ENCODE measurements at places on chromosomes 12 and 14.

- DNase-seq: no peak
Observed at GRCh38 chr12:25713264-25713663, 160.2 kb upstream of the LMNTD1 start.

GRCh38 chr12:9345171-9345570, 137.0 kb upstream of the PZP start:
- DNase-seq: no peak

GRCh38 chr14:104937161-104937560, 12.5 kb downstream of the PLD4 start:
- no peak for DNase-seq

DNA sequence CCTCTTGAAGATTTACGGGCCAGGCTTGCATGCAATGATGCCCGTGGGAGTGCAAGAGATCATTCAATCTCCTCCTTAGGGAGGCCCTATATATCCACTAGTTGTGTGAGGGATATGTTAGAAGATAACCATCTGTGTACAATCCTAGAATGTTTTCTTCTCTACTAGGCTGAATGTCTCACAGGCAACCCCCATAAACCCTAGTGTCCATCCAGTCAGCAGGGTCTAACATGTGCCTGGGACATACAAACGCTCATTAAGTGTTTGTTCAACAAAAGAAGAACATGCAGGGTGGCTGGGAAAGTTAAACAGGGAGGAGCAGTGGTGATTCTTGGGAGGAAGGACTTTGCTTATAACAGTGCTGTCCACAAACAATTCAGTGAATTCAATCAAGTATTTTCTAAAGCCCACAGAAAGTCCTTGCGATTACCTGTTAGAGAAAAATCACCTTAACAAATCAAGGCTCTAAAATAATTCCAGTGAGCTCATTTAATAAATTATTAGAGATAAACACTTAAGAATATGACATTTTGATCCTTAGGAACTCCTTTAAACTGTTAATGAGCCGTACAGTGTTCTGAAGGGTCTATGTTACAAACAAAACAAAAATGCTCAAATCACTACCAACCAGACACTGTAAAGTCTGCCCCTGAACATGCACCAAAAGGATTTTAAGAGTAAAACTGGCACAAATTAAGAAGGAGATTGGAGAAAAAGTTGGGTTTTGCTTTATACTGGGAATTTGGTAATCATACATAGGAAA, 96.6 kb upstream of the FERMT2 start:
- no peak for DNase-seq

GRCh38 chr12:122908915-122909314, 13.0 kb upstream of the VPS37B start:
- no peak for DNase-seq

DNA sequence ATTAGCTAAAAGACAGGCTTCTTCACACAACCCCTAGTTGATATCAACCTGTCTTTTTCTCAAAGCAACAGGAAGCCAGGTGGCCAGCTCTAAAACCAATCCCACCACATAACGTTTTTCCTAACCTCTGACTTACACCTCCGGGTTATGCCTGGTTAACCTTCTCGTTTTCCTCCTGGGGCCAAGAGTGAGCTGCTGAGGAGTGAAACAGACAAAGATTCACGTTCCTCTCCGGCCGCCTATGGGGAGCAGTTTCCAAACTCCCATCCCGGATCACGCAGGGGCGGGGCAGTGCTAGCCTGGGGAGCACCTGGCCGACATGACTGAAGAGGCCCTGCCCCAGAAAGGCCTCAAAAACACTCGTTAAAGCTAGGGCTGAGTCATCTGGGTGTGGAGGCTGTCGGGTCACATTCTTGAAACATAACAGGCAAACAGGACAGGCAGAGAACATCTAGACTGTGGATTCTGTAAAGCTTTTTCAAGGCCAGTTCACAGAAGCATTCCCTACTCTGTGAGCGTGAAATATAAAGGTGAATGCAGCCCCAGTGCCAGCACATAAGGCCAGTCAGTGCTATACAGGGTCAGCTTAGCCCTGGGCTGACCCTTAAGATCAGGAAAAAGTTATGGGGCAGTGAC, 25.9 kb upstream of the LGALS3 start:
- DNase-seq: no peak

DNA sequence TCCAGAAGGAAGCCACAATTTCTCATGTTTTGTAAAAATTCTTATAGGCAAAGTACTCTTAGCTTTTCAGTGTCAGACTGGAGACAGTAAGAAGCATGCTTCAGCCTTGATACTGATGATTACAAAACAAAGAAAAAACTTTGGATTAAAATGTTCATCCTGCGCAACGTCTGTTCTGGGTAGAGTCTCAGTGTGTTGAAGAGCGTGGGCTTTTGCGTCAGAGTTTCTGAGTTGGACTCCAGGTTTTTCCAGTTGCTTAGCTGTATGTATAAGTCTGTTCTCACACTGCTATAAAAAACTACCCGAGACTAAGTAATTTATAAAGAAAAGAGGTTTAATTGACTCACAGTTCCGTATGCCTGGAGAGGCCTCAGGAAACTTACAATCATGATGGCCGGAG, 508.1 kb downstream of the DIO2 start:
- DNase-seq: no peak

- no peak for DNase-seq
Observed at GRCh38 chr12:2826721-2827515, 7.9 kb downstream of the NRIP2 start.

DNA sequence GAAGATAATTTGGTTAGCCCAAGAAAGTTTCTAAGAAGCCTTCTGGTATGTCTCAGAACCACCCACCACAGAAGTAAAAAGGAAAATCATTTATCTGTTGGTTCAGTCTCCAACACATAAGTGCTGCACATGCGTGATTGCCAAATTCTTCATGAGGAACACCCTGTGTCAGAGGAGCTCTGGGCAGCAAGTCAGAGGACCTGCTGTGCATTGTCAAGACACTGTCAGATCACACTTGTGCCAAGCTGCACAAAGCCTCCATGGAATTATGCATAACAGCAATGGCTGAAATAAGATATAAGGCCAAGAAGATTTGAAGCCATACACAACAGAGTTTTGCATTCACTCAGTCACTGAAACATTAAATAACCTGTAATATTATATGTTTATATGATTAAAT, 1304.7 kb upstream of the FLRT2 start:
- DNase-seq: no peak

- no peak for DNase-seq
Observed at GRCh38 chr12:4780641-4781611, 60.7 kb downstream of the GALNT8 start.

DNA sequence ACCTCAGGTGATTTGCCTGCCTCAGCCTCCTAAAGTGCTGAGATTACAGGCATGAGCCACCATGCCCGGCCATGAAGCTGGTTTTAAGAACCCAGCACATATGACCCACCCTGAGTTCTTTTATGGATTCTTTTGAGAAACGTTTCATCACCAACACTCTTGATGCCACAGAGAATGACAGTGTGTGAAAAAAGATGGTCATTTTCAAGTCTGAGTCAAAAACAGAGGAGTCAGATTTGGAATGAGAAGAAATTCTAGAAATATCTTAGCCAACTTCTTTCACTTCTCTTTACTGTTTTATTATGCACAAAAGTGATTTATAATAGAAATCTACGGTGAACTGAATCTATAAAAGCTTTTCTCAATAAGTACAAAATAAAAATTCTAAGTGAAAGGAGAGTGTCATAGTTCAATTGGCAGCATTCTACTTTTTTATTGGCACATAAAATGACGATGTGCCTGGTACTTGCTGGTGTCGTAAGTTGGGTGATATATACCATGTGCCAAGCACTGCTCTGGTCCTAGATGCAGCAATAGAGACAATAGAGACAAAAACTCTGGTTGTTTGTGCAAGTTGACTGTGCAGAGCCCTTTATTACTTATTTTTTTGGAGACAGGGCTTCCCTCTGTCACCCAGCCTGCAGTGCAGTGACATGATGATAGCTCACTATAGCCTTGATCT, 33.9 kb downstream of the CCDC177 start:
- DNase-seq: no peak

DNA sequence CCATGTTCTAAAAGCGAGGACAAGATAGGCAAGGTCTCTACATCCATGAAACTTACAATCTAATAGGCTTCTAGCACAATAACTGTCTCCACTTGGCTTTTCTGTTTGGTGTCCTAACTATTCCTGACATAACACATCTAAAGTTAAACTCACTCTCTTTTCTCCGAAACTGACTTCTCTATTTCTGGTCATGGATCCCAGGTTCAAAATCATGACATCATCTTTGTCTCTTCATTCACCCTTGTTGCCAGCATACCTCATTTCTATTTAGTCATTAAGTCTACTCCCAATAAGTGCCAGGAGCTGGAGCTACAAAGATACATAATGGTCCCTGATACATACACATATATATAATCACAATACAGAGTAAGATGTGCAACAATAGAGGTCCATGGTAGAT, 53.9 kb upstream of the CEP83 start:
- DNase-seq: no peak

DNA sequence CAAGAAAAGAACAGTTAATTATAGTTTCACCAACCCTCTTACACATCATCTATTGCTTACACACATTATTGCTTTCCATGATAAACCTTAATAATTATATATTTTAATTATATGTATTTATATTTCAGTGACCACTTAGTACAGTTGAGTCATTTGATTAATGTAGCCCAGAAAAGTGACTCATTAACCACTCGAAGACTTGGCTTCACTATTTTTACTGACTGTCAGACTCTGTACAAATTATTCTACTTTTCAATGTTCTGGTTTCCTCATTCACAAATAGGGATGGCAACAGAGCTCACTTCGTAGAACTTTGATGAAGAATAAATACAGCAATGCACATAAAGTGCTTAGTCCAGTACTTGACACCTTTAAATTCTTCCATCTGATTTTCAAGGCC, 98.3 kb downstream of the CFAP54 start:
- no peak for DNase-seq

- DNase-seq: no peak
Observed at GRCh38 chr12:95605875-95606274, 54.6 kb upstream of the USP44 start.

DNA sequence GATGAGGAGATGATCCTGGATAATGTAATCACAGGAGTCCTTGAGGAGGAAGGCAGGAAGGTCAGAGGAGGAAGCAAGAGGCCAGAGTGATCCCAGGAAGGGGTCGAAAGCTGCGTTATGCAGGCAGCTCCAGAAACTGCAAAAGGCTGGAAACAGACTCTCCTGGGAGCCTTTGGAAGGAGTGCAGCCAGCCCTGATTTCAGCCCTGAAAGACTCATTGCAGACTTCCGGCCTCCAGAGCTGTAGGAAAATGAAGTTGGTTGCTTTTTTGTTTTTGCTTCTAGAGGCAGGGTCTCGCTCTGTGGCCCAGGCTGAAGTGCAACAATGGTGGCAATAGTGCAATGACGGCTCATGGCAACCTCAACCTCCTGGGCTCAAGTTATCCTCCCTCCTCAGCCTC, 44.6 kb upstream of the FZD10 start:
- no peak for DNase-seq

DNA sequence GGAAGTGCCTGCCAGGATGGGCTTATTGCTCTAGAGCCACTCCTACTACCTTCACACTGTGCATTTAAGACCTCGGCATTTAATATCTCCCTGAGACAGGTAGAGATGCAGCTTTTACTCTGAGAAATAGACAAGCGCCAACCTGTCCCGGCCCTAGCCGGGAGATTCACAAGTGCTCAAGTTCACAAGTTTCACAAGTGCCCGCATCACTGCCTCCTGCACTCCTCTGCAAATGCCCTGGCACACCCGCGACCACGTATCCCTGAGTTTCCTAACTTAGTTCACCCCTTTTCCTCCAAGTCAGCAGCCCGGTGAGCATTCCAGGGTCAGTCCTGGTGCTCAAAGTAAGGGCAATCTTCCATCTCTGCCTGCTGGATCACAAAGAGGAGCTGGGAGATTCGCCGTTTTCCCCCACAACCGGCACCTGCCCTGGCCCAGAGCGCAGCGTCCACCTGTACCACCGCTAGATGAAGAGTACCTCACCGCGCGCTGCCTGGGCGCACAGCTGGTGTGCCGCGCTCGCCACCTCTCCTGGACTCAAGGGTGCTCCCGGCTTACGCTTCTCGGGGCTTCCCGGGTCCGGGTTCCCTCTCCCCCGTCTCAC, 5.0 kb upstream of the SLC38A4 start:
- DNase-seq: no peak

GRCh38 chr14:52825085-52825484, 33.7 kb upstream of the GNPNAT1 start:
- no peak for DNase-seq

DNA sequence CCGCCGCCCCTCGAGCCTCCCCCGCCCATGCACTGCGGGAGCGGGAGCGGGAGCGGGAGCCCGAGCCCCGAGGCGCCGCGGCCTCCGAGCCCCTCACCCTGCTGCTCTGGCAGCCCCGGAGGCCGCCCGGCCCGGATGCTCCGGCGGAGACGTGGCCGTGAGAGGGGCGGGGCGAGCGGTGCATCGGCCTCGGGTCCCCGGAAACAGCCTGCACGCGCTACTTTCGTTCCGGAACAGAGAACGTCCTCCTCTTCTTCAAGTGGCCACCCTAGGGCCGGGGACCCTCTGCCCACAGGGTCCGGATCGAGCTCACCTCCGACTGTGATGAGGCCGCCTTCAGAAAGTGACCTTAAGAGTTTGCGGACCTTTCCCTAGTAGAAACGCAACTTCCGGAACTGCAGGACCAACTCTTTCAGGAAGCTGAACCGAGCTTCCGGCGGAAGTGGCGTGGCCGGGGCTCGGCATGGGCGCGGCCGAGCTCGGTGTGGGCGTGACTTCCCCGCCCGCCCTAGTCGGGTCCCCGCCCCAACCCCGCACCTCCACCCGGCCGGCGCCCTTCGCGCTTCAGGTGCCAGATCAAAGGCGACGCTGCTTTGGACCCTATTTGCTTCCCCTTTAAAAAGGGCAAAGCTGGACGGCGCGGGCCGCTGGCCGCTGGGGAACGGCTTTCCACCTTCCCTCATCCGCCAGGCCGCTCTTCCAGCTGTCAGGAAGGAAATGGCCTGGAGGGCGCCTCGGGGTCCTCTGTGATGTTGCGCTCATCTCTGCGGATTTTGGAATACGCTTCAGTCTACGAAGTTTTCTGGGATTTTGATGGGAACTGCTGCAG, at the start of gene GOLGA3:
TSS of gene GOLGA3 (minus strand) at position 164 of the 829 bp plus-strand sequence. CDS start 6,741 bp downstream, outside the sequence.
- DNase-seq: peak; percentile 92

- no peak for DNase-seq
Observed at GRCh38 chr12:3704512-3705353, 48.2 kb downstream of the CRACR2A start.

GRCh38 chr14:36518031-36518585, 1.9 kb downstream of the NKX2-1 start:
- no peak for DNase-seq

GRCh38 chr14:24458736-24459135, 16.2 kb upstream of the SDR39U1 start:
- no peak for DNase-seq

- DNase-seq: no peak
Observed at GRCh38 chr12:53181935-53182334, 1.2 kb upstream of the CSAD start.

GRCh38 chr14:24036169-24036962, 15.4 kb upstream of the CARMIL3 start:
- no peak for DNase-seq

- DNase-seq: no peak
Observed at GRCh38 chr14:104370256-104370870, 209.2 kb upstream of the C14orf180 start.
